Hematopoietic multipotent progenitor cell treated with erythropoietin and hydrocortisone succinate and interleukin-3 and kit ligand, for 6 days (in vitro differentiated cells): ENCODE measurements at places on chromosomes 2 and 18.

GRCh38 chr2:54809819-54810218 lies 86.4 kb downstream of the EML6 start:
- no peak for DNase-seq

DNA sequence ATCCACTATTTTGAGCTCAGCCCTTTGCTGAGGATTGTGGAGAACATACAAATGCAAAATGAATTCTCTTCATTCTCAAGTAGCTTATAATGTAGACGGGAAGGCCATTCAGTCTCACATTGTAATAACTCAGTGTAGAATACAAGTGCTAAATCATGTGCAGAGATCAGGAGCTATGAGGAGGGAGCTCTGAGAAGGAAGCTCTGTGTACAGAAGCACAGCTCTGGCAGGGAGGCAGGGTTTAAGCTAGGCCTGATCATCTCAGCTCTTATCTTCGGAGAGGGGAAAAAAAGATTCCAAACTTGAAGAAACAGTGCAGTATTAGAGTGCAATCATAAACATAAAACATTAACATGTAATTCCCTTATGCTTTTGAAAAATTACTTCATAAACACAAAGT lies 291.1 kb upstream of the SKOR2 start:
- DNase-seq: no peak

- DNase-seq: peak; percentile 32
Measured at GRCh38 chr2:223043164-223043941, 8.6 kb upstream of the KCNE4 start.

DNA sequence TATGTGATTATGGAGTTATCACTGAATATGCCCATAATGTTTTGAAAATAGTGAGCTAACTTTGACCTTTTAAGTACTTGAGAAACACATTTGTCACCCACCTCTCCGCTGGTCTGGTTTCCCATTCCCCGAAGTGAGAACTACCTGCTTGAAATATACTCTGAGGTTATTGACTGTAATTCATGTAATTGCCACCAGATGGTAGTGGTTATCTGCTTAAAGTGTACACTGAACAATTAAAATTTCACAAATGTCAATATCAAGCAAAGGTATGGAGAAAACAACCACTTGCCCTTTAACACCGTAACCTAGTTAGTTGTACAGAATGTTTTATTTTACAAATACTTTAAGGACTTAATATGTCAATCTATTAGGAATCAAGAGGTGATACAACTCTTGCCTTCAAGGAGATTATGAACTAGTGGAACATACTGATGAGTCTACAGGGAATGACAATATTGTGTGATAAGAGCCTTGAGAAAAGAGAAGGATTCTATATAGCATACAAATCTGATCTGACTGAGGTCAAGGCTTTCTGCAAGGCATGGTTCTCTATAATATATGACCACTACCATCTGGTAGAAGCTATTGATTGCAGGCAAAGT lies 316.8 kb upstream of the KCNH7 start:
- DNase-seq: peak; percentile 50

GRCh38 chr2:11925295-11926066 lies 179.0 kb downstream of the LPIN1 start:
- DNase-seq: no peak

GRCh38 chr2:86806059-86806857 lies 15.5 kb upstream of the CD8A start:
- no peak for DNase-seq

- no peak for DNase-seq
Measured at GRCh38 chr2:168565112-168565511, 109.0 kb downstream of the CERS6 start.

DNA sequence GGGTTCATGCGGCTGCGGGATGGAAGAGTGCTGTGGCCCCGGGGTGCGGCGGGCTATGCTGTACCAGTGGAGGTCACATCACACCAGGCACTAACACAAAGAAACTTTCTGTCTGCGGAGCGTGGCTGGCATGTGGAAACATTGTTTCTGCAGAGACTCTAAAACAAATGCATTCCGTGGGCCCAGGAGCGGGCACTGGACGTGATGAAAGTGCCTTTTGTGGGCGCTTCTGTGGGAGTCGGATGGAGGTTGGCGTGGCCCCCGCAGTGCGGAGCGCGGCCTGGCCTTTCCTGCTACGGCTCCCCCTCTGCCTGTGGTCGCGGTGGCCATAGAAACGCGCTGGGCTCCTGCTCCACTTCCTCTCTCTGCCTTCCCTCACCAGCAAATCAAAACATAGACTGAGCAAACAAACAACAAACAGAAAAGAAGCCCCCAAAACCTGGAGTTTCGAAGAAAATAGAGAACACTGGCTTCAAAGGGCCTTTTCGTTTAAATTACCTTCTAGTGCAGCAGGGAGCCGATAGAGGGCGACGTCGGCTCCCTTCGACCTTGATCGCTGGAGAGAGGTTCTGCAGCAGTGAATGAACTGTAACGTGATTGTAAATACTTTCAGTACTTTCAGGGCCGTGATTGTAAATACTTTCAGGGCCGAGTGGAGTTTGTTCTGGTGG lies 51.4 kb downstream of the KIF5C start:
- peak; percentile 81 for DNase-seq

- DNase-seq: no peak
Measured at GRCh38 chr18:36532394-36532793, 234.9 kb downstream of the FHOD3 start.

DNA sequence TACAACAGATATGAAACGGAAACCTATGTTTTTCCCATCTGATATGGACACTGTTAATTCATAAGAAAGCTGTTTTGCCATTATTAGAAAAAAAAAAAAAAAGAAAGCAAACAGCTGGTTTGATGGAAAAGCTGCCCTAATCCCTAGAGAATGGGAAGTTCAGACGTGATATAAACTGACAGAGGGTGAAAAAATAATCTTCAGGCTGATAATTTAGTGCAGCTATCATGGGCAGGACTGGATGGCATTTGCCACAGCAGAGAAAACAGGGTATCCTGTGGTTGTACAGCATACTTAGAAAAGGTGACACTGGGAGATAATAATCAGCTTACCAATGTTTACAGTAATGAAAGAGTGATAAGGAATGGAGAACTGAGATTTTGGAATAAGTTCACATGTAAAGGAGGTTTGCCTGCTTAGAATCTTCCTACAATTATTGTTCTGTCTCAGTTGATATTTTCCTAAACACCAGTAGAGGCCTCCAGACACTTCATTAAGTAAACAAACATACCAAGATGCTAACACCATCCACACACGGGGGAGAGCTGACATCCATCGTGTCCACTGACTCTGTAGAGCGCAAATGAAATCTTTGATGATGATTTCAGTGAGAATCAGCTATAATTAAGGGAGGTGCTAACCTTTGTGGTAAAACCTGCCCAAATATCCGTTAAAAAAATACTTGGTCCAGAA lies 211.6 kb upstream of the MMADHC start:
- DNase-seq: peak; percentile 1

GRCh38 chr18:72869226-72870185 lies 1.7 kb upstream of the NETO1 start:
- DNase-seq: no peak
